ENCODE measurements at places on chromosomes 3 and 15.

GRCh38 chr3:25911525-25912295 lies 121.8 kb downstream of the OXSM start:
- no peak for DNase-seq

- DNase-seq = no peak
Measured at GRCh38 chr3:155807823-155808222, 1.7 kb upstream of the C3orf33 start.

- DNase-seq = no peak
Measured at GRCh38 chr15:72420576-72420975, 22.5 kb downstream of the TMEM202 start.

DNA sequence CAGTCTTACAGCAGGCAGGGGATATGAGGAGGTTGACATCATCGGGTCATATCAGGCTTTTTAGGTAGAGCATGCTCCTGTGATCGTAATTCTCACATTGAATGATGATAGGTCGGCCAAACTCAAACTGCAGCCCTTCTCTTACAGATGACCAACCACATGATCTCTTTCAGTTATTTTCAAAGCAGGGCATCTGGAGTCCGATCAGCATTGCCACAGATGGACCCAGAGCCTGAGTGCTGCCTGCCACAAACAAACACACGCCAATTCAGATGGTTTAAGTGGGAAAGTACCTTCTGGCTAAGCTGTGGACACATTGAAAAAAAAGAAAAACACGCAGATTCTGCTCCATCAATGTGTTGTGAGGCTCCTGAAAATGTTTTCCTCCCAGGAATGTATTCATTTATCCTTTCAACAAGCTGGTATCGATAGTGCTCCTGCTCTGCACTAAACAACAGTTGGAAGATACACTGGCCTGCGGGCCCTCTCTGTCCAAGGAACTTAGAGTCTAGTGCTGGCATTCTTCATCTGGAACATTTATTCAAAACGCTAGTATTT lies 31.2 kb downstream of the ARPP21 start:
- DNase-seq = no peak

GRCh38 chr3:30608598-30608947 lies 2.2 kb downstream of the TGFBR2 start:
- DNase-seq = no peak

DNA sequence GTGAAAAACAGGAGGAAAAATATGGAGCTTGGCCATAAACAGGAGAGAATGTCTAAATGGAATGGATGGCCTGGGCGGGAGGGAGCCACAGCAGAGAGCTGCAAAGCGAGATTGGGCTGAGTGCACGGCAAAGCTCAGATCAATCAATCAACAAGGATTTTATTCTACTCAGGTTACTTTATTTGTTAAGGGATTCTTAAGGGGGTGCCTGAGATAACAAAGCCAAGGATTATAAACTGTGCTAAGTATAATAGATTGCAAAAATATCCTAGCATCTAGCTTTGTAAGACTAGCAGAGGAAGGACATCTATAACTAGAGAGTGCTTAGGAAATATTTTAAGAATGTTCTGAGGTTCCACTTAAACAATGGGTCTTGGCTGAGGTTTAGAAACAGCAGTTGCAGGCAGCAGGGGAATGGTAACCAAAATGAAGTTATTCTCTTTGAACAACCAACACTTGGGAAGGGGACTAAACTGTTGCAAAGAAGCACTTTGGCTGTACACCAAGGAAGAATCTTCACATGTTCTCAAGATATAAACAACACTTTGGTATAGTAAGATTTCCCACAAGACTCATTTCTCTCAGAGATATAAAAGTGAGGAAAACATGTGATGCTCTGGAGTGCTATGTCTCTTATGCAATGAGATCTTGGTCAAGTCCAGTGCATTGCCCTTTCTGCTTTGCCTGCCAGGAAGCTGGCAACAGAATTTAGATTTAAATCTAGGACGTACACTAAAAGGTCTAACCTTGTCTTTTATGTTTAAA lies 35.5 kb downstream of the TMEM212 start:
- no peak for DNase-seq

DNA sequence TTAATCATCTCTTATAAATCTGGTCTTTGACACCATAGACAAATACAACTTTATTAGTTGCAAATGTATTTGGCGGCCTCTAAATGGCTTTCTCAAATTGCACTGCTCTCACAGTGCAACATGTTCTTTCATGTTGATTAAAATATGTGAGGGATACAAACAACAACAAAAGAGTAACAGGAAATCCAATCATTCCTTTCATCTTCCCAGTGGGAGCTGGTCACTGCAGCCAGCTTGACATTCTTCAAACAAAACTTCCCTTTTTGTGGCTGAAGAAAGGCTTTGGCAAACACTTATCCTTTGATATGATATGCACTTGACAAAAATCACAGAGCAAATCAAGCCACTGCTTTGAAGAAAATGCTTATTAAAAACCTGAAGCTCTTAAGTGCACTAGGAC lies 973.6 kb downstream of the EPHA3 start:
- no peak for DNase-seq

DNA sequence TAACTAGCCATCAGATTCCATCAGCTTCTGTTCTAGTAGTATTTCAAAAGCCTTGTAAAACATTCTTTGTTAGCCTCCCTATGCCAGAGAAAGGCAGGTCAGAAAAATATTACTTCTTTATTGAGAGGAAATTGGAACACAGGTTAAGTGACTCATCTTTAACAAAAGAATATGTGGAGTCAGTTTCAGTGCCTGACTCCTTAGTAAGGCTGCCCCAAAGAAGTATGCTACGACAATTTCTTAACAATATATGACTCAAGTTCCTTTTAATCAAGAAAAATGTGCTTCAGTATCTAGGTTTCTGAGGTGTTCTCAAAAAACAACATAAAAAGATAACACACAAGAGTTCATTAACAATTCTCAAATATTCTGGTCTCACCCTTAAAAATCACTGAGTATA lies 139.2 kb downstream of the VPS13C start:
- no peak for DNase-seq

DNA sequence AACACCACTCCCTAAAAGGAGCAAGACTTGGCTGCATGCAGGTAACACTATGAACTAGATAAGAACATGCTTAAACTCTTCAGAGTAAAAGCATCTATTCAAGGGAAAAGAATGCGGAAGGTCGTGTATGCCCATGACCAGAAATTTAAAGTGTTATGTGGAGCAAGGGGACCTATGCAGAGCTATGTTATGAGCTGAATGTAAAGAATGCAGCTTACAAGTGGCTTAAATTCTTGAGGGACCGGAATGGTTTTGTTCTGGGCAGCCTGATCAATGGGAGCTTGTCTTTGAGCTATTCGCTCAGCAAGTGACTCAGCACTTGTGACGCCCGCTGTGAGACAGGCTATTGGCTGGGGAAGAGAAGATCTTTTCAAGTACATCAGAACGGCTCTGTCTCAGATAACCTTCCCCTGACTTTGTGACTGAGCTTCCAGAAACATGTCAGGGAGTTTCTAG lies 367.5 kb upstream of the THBS1 start:
- peak; percentile 89 for DNase-seq

- no peak for DNase-seq
Measured at GRCh38 chr3:122260206-122260605, 64.8 kb upstream of the CSTA start.

DNA sequence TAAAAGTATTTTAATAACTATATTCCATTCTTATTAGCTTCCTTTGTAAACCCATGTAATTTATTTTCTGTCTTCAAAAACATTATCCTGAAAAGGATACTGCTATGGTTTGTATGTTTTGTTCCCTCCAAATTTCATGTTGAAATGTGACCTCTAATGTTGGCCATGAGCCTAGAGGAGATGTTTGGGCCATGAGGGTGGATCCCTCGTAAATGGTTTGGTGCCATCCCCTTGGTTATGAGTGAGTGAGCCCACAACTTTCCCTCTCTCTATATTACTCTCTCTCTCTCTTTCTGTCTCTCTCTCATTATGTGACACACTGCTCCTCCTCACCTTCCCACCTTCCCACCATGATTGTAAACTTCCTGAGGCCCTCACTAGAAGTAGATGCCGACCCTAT lies 357.7 kb downstream of the MFSD1 start:
- no peak for DNase-seq

- DNase-seq = no peak
Measured at GRCh38 chr15:48373821-48374451, 42.7 kb downstream of the DUT start.

DNA sequence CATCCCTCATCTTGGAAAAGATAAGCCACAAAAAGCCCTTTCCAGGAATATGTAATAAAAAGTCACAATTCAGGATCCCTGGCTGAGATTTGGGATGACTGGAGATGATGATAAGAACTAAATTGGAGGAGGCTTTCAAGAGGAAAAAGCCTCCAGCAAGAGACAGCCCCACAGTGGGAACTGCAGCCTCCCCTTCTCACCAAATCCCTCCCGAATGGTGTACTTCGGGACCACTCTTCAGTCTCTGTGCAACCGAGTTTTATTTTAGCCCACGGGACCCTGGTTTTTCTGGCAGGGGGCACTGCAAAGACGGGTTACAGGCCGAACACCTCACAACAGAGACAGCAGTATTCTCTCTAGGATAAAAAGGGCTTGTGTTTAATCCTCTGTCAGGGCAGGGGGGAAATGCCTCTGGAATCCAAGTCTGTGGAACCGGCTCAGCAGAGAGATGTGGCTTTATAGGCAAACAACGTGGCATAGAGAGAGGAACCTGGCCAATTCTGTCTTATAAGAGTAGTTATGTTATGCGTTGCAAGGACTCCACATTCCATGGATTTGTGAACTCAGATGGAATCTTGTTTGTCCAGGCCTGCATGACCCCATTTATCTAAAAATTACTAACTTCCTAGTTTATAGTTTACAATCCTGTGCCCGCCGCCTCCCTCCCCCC lies 1.2 kb upstream of the LMCD1 start:
- no peak for DNase-seq

DNA sequence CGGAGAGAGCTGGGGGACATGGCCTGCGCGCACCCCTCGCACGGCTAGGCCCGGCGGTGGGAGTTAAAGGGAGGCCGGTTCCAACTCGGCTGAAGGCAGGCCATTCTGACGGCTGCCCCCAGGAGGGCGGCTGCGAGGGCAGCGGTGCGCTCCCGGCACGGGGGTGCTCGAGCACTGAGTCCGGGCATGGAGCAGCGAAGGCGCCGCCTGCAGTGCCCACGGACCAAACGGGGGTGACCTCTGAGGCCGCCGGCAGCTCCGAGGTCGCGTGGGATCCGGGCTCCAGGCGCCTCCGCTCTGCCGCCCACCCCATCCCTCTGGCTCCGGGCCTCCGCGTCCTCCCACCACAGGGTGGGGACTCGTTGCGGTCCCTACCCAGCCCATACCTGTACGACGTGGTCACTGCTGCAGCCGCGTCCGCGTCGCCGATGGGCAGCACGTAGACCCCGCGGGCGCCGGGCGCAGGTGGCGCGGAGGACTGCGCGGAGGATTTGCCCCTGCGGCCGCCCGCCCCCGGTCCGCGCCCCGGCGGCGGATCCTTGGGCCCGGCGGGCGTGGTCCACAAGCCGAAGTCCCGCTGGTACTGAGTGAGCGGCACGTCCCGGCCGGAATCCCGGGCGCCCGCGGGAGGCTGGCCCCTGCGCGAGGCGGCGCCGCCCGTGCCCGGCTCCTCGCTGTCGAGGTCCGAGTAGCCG lies 469 bp downstream of the MAP6D1 start:
- DNase-seq = peak; percentile 43

DNA sequence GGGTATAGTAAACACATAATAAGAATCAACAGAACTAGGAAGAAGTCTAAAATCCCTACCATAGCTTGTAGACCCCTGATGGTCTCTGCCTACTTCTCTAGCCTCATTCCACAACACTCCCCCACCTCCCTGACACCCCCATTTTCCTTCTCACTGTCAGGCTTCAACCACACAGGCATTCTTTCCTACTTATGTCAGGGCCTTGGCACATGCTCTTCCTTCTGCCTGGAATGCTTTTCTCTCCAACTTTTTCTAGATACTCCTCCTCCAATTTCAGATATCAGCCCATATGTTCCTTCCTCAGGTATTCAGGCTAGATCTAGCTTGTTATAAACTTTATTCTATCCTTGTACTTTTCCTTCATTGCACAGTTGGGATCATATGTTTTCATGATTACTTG lies 106.0 kb upstream of the MRPL3 start:
- DNase-seq = no peak

- DNase-seq = no peak
Measured at GRCh38 chr15:57319919-57320560, 56.3 kb upstream of the CGNL1 start.

DNA sequence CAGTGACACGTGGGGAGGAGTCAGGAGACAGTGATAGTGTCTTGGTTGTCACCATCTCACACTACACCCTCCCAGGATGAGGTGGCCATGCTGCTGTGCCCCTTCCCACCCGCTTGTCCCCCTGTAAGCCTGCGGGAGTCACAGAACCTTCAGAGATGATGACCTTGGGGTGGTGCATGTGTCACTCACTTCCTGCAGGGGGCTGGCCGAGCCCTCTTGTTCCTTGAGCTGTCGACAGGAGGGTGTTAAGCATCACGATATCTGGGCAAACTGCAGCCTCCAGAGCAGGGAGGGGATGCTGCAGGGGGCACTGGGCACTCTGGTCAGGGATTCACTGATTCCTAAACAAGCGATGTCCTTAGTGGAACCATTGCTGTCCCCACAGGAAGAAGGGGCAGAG lies 27.7 kb downstream of the FAH start:
- DNase-seq = no peak

GRCh38 chr3:31918179-31919150 lies 62.6 kb downstream of the OSBPL10 start:
- no peak for DNase-seq

DNA sequence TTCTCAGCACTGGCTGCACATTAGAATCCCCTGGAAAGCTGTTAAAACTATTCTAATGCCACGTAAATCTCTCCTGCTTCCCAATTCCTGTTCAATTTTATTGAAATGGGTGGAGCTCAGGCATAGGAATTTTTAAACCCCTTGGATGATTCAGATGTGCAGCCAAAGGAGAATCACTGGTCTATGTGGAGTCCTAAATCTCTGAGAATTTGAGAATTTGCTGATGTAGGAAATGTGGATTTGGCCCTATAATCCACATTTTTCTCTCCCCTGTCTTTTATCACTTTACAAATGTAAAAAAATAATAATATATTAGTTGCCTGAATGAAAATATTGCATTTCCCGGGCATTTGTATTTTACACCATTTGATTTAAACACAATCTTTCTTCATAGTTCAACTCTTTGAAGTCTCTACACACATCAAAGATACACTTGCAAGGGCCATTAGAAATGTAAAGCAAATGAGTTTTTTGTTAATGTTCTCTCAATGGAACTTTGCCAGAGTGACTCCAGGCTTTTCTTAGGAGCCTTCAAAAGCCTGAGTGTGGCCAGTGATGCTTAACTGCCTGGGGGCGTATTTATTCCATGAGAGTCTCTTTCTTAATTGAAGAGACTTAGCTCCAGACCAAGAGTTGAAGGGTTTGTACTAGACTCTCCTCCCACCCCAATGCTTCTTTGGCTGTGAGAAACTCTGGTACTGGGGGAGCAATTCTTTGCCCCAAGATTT lies 48.8 kb upstream of the PTX3 start:
- no peak for DNase-seq

- peak; percentile 32 for DNase-seq
Measured at GRCh38 chr3:142947352-142947751, 16.1 kb downstream of the PAQR9 start.

- DNase-seq = no peak
Measured at GRCh38 chr3:195060531-195061291, 210.2 kb downstream of the XXYLT1 start.

- DNase-seq = peak; percentile 50
Measured at GRCh38 chr15:74958320-74958907, 1.8 kb upstream of the RPP25 start.
